Substantia nigra (tissue), 51 donors: ENCODE measurements at places on chromosomes 7 and 10.

DNA sequence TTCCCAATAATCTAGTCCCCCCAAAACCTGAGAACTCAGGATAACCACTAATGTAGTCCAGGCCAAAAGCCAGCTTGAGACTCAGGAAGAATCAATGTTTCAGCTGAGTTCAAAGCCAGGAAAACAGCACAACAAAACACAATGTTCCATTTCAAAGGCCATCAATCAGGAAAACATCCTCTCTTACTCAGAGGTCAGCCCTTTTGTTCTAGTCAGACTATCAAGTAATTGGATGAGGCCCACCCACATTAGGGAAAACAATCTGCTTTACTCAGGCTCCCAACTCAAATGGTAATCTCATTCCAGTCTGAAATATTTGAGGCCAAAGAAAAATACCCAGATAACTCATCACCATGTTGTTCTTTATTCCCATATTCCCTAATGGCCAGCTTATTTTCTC lies 152.2 kb downstream of the SDHAF3 start:
- DNase-seq: no peak

DNA sequence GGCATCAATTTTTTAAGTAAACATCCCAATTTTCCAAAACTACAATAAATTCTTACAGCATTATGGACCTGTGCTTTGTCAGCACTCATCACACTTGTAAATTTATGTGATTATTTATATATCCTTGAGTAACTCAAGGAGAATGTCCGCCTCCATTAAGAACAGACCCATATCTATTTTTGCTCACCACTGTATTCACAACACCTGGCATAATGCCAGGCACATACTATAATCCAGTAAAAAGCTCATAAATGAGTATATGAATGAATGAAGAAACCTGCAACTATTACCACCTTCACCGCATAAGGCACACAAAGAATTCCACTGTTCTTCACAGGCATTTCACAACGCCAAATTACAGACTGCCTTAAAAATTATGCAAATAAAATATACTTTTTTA lies 46.9 kb downstream of the MINDY3 start:
- no peak for DNase-seq

DNA sequence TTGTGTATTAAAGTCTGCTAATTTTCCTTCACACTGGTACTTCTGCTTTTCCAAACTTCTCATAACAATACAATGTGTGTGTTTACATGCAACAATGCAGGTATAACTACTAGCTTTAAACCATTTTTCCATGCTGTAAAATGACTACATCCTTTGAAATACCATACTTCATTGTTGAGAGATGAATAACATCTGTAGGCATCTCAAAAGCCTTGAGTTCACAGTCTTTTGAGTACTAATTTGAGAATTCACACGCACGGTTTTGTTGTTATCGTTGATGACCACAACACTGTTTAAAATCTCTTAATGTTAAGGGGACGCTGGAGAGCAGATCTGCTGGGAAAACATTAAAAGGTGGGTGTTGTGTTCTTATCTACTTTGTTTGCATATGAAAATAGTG lies 37.4 kb downstream of the SEMA3A start:
- DNase-seq: no peak

GRCh38 chr7:11858026-11858425 lies 26.0 kb upstream of the THSD7A start:
- no peak for DNase-seq

- DNase-seq: no peak
Observed at GRCh38 chr10:94846204-94846603, 83.7 kb downstream of the CYP2C19 start.

DNA sequence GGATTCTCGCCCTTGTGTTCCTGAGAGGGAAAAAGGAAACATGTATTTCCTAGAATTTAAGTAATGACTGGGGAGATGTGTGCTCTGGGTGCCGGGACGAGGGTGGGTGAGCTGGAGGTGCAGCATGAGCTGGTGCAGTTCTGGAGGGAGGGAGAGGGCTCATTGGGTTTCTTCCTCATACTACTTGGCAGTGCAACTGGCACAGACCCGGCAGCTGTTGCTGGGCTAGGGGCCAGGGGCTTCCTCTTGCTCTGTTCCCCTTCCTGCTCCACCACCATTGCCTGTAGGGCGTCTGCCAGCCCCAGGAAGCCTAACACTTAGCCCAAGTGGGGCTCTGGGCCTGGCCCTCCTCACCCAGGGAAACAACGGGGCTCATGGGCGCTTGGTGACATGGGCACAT lies 5.9 kb downstream of the RET start:
- no peak for DNase-seq

GRCh38 chr7:128422842-128423241 lies 13.1 kb upstream of the IMPDH1 start:
- no peak for DNase-seq

DNA sequence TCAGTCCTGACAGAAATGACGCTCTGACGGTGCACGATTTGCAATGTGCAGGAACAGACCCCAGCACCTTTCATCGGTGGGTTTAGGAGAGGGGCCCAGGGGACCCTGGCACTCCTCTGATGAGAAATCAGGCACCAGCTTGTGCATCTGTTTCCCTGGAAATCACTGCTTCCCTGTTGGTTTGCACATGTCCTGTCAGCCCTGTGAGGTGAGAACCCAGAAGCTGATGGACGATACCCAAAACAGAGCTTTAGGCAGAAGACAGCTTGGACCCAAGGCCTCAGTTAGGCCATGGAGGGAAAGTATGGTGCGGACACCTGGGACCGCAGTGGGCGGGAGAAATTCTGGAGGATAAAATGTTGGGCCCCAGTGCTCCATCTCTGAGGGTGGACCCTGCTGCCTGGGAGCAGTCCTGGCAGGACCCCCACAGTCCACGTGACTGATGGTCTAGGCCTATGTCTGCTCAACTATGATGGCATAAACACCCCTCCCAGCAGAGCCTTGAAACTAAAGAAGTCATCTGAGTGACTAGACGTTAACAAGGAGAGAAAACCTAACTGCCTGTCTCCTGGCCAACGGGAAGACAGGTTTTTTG lies 242.8 kb downstream of the PTPRN2 start:
- no peak for DNase-seq

DNA sequence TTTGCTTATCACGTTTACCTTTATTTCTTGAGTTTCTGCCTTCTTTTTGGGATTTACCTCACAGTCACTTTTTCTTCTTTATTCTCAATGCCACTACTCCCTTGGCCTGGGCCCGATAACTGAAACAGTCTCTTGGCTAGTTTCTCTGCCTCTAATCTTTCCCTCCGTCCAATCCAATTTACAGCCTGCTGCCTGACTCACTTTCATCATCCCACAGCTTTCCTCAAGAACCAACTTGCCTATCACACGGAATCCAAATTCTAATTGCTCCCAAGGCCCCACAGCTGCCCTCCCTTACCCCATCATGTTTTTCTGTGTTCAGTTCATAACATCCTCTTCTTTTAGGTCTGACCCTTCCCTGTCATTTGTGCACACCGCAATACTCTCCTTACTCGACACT lies 121.4 kb downstream of the HIPK2 start:
- DNase-seq: no peak

DNA sequence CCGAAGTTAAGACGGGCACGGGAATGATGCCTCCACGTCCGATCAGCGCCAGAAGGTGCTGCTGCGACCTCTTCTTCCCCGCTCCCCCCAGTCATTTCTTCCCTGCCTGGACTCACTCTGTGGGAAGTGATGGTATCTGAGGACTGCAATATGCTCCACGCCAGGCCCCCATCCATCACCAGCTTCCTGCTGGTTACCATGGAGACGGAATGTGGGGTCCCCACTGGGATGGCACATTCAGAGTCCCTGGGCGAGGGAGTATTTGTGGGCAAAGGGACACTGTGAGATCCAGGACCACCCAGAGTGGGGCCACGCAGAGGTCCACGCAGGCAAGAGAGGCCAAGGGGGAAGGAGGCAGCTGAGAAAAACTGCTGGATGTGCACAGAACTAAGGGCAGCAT lies 39.7 kb downstream of the CARD11 start:
- no peak for DNase-seq

GRCh38 chr7:51459809-51460208 lies 143.2 kb upstream of the COBL start:
- DNase-seq: no peak

- no peak for DNase-seq
Observed at GRCh38 chr7:95478272-95479037, 7.3 kb upstream of the ASB4 start.

GRCh38 chr10:92327445-92328433 lies 36.8 kb downstream of the MARCHF5 start:
- no peak for DNase-seq

DNA sequence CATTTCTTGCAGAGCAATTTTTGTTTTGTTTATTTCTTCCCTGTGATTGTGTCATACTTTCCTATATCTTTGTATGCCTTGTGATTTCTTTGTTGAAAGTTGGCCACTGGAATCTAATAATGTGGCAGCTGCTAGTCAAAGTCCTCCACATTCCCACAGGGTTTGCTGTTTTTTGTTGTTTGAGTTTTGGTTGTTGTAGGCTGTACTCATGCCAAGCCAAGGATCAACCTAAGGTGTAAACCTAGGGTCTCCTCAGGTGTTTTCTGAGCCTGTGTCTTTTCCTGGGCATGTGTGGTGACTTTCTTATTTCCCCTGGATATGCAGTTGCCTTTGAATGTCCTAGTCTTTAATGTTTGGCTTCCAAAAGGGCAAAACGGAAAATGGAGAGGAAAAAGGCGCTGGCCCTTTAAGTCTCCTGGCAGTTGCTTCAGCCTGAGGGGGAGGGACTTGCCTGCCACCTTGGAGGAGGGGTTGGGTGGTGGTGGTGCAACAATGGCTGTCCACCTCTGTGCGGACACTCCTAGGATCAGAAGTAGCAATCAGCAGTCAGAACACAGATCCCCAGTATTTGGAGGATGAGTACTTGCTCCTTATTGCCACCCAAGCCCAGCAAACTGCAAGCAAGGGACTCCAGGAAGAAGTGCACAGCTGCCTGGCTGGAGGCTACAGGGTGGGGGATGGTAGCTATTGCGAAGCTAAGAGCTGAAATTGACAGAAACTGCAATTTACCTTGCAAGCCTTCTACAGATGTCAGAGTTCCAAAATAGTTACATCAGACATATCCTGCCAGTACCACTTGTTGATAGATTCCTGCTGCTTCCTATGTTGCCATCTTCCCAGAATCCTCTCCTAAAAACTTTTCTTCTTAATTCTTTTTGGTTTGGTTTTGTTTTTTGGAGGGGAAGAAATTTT lies 5.6 kb upstream of the ZNF518A start:
- no peak for DNase-seq

DNA sequence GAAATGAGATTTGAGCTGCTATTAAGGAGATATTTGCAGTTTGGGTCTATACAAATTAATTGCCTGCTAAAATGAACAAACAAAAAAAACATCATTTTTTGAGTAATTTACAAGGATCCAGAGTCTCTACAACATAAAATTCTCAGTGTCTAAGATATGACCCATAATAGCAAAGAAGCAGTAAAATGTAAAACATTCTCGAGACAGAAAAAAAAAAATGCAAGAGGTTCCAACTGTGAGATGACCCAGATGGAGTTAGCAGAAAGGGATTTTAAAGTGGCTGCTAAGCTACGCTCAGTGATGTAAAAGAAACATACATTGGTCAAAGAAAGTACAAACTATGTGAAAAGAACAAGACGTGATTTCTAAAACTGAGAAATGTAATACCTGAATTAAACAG lies 471.0 kb downstream of the SH2D4B start:
- no peak for DNase-seq

- no peak for DNase-seq
Observed at GRCh38 chr7:117750612-117751563, 122.4 kb downstream of the CTTNBP2 start.

DNA sequence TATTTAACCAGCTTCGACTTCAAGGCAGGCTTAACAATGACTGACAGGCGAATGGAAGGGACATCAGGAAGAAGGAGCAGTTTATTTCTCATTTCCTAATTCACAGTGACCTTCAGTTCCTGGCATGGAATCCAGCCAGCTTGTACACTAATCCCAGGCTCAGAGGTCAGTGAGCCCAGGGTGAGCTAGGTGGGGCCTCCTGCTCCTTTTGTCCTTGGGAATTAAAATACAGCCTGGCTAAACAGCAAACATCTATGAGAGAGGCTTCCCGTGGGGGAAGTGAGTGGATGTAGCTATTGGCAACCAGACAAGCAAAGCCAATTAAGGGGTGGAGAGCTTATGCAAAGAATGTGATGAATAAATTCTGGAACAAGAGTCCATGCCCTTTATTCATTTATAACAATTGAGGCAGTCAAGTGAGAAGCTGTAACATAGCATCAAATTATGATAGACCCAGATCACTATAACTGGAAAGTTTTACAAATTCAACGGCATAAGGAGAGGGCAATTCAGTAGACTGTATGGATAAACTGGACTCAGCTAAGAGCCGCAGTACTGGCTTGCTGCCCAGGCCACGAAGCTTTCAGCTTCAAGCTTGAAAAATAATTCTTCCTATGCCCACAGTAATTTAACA lies 57.1 kb downstream of the STK17A start:
- no peak for DNase-seq

GRCh38 chr7:135291809-135292253 lies 58.2 kb downstream of the STRA8 start:
- no peak for DNase-seq

GRCh38 chr10:92187101-92187500 lies 103.8 kb downstream of the CPEB3 start:
- no peak for DNase-seq

GRCh38 chr10:103498936-103499638 lies 5.6 kb downstream of the NEURL1 start:
- DNase-seq: no peak

- no peak for DNase-seq
Observed at GRCh38 chr7:12578930-12579640, 8.6 kb downstream of the SCIN start.

DNA sequence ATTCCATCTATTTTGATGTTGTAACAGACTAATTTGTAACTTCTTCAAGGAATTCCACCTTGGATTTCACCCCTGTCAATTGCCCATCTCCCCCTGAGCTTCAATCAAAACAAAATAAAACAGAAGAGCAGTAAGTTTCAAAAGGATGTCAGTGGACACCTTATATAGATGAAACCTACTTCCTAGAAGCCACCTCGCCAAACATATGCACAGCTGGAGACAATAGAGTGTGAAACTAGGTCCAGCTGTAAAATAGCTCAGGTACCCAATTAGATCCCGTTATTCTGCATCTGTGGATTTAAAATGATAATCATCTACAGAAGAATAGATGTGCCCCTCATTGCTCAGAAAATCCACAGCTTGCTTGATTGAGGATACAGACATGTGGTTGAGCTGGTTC lies 598.6 kb downstream of the SH2D4B start:
- DNase-seq: no peak

DNA sequence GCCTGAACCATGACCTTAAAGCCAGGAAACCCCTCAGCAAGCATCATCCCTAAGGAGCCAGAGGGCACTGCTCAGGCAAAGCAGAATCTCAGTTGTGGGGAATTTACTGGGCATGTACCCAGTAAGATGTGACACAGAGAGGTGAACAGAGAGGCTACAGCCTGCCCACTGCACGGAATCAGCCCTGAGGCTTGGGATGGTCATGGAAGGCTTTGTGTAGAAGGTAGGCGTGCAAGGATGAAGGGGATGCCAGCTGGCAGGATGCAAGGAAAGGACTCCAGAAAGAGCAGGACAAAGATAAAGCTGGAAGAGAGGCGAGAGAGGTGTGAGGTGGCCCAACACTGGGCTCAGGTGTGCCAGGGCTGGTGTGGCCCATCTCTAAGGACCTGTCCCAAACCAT lies 2.4 kb upstream of the AIFM2 start:
- DNase-seq: no peak

- DNase-seq: no peak
Observed at GRCh38 chr7:46969303-46970130, 612.4 kb downstream of the TNS3 start.
